Aorta (tissue), 5 donors: ENCODE measurements at places on chromosomes 1 and 21.

GRCh38 chr1:150558761-150559655 lies 9.8 kb downstream of the ADAMTSL4 start:
- DNase-seq, result peak; percentile 89

GRCh38 chr1:2449636-2450454 lies 26.2 kb upstream of the PLCH2 start:
- DNase-seq, result no peak

DNA sequence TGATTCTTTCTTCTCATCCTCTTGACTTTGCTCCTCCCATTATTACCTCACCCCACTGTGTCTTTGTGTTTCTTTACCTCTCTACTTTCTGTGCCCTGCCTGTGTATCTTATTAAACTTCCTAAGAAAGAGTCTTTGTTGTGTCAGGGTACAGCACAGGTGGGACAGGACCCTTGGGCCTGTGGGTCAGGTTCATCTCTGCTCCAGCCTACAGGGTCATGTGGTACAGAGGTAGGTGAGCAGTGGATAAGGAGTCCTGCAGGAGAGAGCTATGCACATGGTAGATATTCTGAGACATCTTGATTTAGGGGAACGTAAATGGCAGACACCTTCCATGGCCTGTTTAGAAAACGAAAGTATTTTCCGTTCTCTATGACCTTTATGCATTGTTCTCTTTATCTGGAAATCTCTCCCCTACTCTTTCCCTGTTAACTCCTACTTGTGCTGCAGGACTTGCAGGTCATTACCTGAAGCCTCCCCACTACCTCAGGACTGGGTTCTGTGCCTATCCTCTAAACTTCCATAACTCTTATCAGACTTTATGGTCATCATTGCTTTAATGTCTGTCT lies 9.9 kb downstream of the GIPC2 start:
- no peak for DNase-seq

DNA sequence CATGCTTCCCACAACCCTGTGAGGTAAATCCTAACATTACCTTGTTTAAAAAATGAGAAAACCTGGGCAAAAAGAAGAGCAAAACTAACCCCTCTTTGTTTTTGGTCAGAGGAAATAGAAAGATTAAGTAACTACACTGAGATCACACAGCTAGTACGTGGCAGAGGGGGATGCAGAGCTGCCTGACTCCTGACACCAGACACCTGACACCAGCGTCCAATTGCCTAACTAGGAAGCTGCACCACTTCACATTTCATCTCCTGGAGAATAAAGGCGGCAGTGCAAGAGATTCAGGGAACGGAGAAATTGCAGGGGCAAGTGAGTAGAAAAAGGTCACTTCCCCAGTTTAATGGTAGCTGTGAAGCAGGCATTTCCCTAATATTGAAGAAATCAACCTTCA lies 229.3 kb upstream of the PTBP2 start:
- DNase-seq, result no peak

GRCh38 chr1:84758968-84759491 lies 68.8 kb upstream of the SSX2IP start:
- DNase-seq, result peak; percentile 53

- DNase-seq, result peak; percentile 47
Observed at GRCh38 chr1:20322825-20323612, 32.3 kb downstream of the VWA5B1 start.

GRCh38 chr1:161885003-161885402 lies 118.9 kb downstream of the ATF6 start:
- no peak for DNase-seq

- DNase-seq, result no peak
Observed at GRCh38 chr1:181452746-181453145, 30.6 kb upstream of the CACNA1E start.

- DNase-seq, result no peak
Observed at GRCh38 chr1:155379631-155380090, 59.0 kb downstream of the RUSC1 start.

DNA sequence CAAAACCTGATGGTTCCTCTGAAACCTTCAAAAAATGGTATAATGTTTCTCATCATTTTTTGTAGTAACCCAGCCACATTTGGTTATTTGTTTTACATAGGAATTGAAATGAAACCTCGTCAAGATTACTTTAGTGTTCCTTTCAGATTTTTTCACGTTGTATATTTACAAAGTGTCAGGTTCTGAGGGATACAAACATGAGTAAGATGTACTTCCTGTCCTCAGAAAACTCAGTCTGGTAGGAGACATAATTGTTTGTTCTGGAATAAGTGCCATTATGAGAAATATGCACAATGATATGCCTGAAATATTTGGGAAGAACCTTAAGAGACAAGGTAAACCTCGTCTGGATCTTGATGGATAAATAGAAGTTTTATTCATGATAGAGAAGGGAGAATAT lies 145.5 kb downstream of the USP25 start:
- DNase-seq, result no peak

DNA sequence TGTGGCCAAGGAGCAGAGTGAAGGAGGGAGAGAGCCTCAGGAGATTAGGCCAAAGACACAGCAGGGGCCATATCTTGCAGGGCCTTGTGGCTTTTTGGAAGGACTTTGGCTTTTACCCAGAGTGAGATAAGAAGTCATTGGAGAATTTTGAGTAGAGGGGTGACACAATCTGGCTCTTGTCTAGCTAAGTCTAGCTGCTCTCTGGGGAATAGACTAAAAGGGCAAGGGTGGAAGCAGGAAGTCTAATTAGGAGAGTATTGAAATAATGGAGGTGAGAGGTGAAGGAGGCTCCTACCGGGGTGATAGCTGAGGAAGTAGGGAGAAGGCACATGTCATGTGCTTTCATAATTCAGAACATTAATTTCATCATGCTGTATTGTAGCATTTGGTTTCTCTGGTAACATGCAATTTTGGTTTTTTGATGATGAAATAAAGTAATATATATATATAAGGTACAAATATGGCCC lies 34.3 kb upstream of the KCNA3 start:
- DNase-seq, result no peak

GRCh38 chr1:119815361-119815760 lies 4.1 kb upstream of the REG4 start:
- DNase-seq, result no peak

DNA sequence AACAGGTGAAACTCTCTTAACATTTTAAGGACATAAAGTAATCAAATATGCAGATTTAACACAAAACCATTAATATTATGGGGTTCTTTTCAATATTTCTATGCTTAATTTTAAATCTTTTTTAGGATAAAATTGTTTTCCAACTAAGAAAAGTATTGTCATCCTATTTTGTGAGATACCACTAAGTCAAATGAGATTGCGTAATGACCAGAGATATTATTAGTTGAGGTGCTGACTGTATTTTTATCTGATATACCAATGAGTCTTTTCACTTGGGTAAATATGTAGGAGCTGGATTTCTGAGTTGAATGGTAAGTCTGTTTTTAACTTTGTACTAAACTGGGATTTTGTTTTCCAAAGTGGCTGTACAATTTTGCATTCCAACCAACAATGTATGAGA lies 25.4 kb downstream of the LEPR start:
- DNase-seq, result no peak
